ENCODE measurements at places on chromosomes 13 and 19.

DNA sequence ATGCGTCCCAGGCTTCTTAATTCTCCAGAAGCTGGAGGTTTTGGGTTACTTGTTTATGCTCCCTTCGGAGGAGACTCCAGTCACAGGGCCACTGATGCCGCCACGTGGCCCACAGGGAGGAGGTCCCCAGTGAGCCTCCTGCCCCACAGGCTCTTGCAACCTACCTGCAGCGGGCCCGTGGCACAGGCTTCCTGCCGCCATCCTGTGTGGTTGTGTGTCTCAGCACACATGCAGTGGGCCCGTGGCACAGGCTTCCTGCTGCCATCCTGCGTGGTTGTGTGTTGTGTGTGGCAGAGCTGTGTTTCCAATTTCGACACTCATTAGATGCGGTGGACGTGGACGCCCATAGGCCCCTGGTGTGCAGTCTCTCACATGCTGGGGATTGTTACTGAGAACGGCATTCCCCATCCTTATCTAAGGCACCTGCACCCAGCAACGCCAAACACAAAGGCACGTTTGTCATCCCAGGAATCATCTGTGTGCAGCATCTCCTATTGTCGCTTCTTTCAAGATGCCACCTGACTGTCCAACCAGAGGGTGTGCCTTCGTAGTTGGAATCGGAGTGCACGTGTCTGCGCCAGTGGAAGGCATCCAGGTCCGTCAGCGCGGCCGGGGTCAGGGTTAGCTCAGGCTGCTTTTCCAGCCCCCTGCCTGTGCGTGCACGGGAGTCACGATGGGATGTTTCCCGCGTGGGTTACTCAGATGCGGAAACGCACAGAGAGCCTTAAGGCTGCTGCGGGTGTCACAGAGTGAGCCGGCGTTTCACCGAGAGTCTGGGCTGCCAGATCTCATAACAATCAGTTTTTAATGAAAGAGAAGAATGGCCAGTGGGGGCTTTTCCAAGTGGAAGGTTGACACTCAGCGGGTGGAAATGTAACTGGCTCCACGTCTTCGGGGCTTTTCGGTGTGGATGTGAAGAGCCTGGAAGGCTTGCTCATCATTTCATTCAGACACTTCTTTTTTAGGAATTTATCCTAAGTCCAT is 119.8 kb downstream of the ATP11A start:
- DNase-seq = no peak

DNA sequence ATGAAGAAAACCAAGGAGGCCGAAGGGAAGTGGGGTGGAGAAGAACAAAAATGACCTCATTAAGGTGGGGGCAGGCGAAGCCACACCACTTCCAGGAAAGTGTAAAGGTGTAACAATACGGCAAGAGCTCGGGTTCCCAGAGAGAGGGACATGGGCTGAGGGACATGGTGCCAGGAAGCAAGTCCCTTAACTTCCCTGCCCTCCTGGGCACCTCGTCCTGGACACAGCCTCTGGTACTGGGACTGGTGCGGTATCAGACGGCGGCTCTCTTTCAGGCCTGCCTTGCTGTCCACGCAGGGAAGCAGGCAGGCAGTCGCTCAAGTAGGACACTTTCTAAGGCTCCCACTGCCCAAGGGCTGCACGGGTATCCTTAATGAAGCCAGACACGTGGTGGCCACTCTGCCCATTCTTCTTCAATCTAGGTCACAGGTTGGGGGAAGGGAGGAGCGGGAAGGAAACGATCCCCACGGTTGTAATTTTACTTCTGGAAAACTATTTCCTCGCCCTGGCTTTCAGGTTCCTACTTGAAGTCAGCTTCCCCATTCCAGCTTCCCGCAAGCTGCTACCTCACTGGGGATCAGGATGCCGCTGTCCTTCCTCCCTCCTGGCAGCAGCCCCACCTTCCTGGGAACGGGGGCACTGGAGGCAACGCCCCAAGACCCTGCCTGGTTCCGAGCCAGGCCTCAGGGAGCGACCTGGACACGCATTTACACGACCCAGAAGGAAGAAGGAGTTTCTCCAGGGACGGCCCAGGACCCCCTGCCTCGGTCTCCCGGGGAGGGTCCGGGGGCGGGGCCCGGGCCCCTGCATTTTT is 1.2 kb downstream of the AP3D1 start:
- DNase-seq = peak; percentile 21

- no peak for DNase-seq
These were observed 124.5 kb downstream of the SHISA2 start for GRCh38 chr13:25927363-25927762.

DNA sequence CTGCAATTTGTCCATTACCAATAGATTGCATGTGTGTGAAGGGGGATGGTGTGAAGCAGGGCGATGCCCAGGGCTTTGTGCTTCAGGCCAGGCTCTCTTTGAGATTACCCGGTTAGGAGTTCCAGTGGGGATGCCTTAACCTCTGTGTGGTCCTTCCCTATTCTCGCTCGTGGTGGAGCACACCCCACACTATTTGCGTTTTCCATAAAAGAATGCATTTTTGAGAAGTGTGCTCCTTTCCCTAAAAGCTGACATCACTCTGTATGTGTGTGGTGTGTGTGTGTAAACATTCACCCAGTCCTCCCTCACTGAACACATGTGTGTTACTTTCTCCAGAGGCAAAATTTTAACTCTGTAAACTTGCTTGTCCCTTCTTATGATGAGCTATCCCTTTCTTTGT is 308.3 kb downstream of the SLC7A1 start:
- no peak for DNase-seq

DNA sequence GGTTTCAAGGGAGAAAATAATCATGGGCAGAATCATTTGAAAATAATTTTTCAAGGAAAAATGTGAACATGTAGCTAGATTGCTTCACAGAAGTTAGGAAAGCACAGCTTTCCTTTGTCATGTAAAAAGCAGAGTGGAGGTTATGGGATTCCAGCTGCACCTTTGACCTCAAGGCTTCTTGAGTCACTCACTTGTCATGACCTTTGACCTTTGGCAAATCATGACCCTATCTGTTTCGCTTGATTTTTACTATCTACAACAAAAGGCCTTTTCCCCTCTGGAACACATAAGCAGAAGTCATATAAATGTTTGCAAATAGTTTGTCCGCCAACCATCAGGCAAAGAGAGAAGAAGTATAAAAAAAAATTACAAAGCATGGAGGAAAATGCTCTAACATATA is 210.7 kb upstream of the MIR17HG start:
- no peak for DNase-seq

DNA sequence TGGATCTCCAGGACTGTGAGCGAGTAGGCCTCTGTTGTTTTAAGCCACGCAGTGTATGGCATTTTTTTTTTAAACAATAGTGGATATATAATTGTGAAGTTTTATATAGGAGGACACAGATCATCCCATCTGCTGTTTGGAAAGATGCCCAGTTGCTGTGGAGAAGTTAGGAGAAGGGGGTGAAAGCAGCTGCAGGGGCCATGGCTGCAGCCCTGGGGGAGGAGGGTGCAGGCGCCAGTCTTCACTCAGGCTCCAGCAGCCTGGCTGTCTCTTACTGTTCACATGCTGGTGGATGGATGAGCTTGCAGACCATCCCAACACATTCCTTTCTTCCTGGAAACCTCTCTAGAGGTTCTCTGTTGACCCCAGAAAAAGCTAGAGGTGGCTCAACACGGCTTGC is 242.3 kb downstream of the TEX29 start:
- no peak for DNase-seq
